ENCODE measurements at places on chromosomes 5 and 9.

GRCh38 chr5:143762636-143763220, 49.2 kb upstream of the HMHB1 start:
- no peak for DNase-seq

GRCh38 chr9:135144581-135145170, 57.2 kb downstream of the OLFM1 start:
- DNase-seq, result no peak

- DNase-seq, result no peak
These were observed 7.9 kb downstream of the CMYA5 start for GRCh38 chr5:79697222-79698170.

DNA sequence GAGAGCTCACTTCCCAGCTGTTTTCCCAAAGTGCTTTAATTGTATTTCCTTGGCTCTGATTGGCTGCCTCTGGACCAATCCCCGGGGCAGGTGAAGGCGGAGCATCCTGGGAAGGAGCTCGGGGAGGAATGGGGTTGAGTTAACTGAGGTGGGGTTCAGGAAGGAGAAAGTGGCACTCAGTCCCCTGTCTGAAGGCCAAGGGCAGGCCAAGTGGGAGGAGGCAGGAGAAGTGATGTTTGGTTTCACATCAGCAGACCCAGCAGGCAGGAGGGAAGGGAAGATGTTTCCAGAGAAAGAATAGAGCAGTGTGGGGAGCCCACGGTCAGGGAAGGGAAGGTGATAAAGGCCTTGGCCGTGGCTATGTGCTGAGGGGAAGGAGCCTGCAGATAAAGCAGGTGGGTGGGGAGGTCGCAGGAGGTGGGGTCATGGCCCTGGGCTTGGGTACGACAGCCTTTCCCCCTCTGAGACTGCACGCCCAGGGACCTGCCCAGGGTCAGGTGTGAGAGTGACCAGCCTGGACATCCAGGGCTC, 3.1 kb downstream of the TSPAN17 start:
- DNase-seq, result no peak

GRCh38 chr5:154371687-154372086, 74.1 kb upstream of the SAP30L start:
- DNase-seq, result peak; percentile 93

DNA sequence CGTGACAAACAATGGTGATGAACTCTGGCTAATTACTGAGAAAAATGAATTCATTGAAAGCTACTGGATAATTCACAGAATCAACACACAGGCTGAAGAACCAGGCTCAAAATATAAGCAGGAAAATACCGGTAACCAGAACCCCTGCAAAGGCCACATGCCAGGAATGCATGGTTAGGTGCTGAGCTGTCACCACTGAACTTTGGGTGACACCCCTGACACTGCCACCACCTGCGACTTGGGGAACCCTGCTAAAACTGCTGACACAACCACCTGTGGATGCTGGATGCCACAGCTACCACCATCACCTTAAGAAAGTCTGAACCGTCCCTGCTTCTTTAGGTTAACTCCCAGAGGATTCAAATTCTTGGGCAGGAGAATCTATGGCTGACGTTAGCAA, 72.0 kb upstream of the NR4A3 start:
- no peak for DNase-seq

GRCh38 chr5:57871496-57871895, 388.9 kb upstream of the ACTBL2 start:
- DNase-seq, result no peak

DNA sequence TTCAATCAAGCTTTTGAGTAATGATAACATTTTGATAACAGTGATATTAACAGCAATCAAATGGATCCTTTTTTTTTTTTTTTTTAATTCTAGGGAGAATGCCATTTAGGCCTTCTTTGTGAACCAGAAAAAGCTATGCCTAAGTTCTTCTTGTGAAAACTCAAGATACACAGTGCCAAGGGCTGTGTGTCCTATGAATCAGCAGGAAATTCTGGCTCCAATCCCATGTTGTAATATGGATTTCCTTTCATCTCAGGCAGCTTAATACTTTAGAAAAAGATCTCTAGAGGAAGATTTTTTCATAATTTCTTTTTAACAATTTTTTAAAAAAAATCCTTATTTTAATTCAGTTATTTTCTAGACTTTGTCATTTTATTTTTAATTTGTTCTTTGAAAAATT, 96.1 kb downstream of the NUDT12 start:
- peak; percentile 61 for DNase-seq

DNA sequence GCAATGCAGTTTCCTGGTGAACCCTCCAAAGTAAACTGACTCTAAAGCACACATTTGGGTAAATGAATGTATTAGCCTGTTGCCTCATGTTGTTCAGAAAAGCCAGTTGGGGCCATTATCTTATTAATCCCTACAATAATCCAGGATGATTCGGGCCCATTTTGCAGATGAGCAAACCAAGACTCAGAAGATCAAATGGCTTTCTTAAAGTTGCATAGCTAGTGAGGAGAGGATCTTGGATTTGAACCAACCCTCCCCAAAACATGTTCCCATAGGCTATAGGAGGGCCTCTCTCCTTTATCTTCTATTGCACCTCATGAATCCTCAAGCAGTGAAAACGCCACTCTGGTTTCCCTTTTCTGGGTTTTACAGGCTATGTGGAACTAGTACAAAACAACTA, 267.6 kb upstream of the RFX3 start:
- no peak for DNase-seq

GRCh38 chr9:118109542-118109941, 405.3 kb downstream of the TLR4 start:
- no peak for DNase-seq

DNA sequence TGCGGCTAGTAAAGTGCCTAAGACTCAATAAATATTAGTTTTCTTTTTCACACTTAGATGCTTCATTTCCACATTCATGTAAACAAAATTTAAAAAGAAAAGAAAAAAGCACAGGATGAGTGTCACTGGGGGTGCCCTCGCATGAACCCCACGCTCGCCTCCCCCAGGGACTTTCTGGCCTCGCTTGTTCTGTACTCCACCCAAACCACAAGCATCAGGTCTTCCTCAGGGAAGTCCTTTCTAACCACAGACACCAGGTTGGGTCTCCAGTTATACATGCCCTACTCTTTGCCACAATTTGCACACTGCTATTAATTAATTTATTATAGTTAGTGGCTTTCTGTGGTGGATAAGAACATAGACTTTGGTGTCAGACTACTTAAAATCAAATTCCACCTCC, 92.4 kb downstream of the RORB start:
- DNase-seq, result no peak

DNA sequence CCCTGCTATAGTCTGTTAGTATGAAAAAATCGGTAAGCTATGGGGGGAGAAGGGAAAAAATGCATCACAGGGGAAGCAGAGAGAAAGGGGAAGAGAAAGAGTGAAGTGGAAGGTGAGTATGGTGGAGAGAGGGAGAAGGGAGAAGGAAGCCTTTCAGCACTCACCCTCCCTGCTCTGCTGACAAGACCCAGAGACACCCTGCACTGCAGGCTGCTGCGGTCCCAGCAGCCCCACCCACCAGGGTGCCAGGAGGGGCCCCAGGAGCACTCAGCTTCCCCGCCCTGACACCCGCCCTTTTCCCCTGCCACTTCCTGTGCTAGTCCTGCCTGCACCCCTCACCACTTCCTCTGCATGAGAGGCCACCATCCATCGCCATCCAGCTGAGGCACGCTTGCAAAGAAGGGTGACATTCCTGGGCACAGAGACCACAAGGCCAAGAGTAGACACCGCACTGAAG, 12.7 kb downstream of the STK10 start:
- DNase-seq, result no peak

GRCh38 chr5:18051953-18052352, 417.7 kb downstream of the TAF11L14 start:
- DNase-seq, result no peak

DNA sequence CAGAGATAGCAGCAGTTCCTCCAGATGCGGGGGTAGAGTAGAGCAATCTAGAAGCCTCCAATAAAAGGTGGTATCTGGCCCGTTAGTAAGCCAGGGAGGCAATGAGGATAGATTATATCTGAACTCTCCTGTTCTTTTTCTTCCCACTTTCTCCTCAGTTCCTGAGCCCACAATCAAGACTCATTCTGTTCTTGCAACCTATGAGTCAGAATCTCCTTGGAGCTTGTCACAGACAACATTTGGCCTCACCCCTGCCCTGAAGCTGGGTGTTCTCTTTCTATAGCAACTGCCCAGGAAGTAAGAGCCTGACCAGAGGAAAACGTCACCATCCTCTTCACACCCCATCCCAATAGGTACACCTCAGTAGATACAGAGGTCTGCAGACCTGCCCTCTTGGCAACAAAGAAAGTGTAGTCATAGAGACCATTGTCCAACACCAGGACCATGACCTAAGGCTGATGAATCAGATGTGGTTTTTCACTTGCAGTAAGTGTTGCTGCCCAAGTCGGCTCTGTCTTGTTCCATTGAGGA, 76.3 kb upstream of the PCA3 start:
- DNase-seq, result peak; percentile 83

GRCh38 chr9:89902450-89903140, 297.8 kb downstream of the GADD45G start:
- no peak for DNase-seq

DNA sequence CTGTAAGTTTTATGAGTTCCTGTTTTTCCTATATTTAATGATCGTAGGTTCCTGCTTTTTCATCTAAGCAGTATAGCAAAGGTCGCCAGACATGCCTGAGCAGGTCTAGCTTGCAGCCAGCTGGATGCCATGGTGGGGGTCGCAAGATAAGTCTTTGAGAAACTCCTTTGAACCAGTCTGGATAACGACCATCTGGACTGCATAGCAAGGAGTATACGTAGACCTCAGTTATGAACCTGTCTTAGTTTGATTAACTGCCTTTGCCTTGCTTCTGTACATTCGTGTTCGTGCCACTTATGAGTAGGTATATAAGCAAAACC, 8.4 kb upstream of the SPATA31E1 start:
- no peak for DNase-seq

- DNase-seq, result no peak
These were observed 285.7 kb downstream of the AOPEP start for GRCh38 chr9:95012035-95012708.

GRCh38 chr5:155982354-155982753, 344.6 kb upstream of the SGCD start:
- DNase-seq, result no peak

DNA sequence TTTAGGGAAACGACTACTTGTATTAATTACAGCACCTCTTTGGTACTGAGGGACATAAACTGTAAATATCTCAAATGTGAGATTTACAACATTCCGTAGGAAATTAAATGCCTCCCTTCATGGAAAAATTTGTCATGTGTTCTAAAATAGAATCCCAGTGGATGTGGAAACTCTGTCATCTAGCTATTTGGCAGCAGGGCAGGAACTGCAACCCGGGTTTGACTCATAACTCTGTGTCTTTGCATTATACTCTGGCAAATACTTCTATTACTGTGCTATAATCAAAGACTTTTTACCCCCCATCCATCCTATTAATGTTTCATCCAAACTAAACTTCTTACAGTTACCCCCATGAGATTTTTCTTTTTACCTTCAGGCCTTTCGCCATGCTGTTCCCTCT, 6.6 kb downstream of the PLPPR1 start:
- DNase-seq, result no peak

- DNase-seq, result no peak
These were observed 35.6 kb downstream of the PLAC8L1 start for GRCh38 chr5:146069780-146070099.

- DNase-seq, result no peak
These were observed 13.9 kb upstream of the OSMR start for GRCh38 chr5:38831909-38832308.

DNA sequence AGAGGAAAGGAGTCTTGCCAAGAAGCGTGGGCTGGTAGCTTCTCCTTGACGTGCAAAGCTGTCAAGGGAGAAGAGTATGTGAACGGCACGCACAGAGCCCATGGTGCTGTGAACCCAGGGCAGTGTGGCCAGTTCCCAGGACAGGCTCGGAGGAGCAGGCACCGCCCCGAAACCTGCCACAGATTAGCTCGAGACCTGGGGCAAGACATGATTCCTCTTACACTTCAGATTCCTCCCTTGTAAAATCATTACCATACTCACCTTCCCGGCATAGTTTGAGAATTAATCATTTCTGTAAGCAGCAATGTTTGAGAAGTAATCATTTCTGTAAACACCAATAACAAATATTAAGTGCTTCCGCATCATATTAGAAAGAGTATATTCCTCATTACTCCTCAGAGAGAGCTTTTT, 19.9 kb downstream of the GOLM1 start:
- DNase-seq, result no peak

DNA sequence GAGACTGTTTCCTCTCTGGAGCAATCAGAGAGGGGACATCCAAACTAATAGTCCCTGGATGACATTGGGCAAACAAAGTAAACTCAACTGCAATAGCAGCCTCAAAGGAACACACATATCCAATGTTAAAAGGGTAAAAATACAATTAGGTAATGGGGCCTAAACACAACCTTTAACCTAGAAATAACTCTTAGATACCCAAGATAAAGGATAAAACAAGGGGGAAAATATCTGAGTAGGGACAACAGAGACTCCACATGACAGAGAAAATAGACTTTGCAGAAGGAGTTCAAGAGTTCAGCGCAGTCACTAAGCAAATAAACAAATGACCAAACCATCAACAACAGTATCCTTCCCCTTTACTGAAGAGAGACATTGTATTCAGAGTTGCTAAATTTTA, 149.3 kb downstream of the FBXO4 start:
- DNase-seq, result no peak

- no peak for DNase-seq
These were observed 116.7 kb downstream of the OLFM1 start for GRCh38 chr9:135204177-135204576.

DNA sequence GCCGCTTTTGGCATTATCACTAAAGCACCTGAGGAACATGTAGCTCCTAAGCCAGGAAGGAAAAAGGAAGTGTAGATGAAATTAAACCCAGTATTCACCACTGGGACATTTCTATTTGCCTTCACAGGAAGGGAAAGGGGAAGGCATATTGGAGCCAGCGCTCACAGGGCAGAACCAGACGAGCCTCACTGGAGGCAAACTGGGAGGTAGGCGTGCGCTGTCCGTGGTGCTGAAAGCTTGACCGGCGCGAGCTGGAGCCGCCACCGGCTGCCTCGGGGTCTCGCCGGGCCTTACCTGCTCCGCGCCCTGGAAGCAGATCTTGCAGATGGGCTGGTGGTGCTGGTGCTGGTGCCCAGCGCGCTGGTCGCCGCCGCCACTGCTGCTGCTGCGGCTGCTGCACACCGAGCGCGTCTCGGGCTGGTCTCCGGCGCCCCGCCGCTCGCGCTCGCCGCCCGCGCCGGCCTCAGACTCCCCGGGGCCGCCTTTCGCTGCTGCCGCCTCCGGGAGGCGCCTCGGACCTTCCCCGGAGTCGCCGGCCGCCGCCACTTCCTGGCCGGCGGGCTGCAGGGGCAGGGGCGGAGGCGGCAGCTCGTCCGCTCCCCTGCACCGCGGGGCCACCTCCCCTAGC, 732 bp downstream of the MARCHF11 start:
- DNase-seq, result peak; percentile 22
